ENCODE measurements at places on chromosomes 13 and 19.

DNA sequence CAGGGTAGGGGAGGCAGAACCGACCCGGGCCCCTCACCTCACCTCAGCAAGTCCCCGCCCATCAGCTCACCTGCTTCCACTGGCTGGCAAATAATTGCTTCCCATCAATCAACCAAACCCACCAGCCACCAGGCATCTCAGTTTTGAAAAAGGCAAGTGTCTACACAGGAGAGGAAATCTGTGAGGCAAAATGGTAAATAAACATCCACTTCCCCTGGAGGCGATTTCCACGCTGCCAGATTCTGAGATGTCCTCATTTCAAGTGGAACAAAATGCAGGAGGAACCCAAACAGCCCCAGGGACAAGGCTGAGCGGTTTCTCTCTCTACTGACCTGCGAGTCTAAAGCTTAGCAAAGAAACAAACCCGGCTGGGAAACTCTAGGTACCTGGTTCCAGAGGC, 117.5 kb downstream of the CRYL1 start:
- H3K27me3 ChIP-seq = no peaks in the 10 kb centered on the region
- peaks cover 6% of the 10 kb centered on the region for H3K36me3 ChIP-seq
- no peak overlapping the region for H3K4me3 ChIP-seq
- no peak for DNase-seq
- H3K27ac ChIP-seq = no peak overlapping the region

- H3K27ac ChIP-seq = peak overlapping the region; percentile 36
- H3K4me3 ChIP-seq = no peak overlapping the region
- peaks cover 17% of the 10 kb centered on the region for H3K4me1 ChIP-seq
Observed at GRCh38 chr13:110872768-110873638, 41.9 kb downstream of the ANKRD10 start.

DNA sequence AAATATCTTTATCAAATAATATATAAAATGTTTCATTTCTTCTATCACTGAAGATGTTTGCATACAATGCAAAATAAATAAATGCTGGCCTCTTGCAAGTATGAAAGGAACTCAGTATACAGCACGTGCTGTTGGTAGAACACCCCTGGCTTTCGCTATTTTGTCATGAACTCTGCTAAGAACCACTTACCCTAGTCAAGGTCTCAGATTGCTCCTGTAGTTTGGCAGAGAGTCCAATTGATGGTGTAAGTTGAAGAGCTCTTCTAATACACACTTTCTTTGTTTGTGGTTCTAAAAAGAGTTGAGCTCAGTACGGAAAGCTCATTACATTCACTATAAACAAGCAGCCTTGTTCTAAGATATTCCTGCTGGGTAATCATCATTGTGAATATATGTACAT, 1258.9 kb downstream of the EFNB2 start:
- no peak overlapping the region for H3K27ac ChIP-seq
- H3K4me3 ChIP-seq = no peak overlapping the region
- H3K36me3 ChIP-seq = no peaks in the 10 kb centered on the region
- no peaks in the 10 kb centered on the region for H3K4me1 ChIP-seq
- no peak for DNase-seq

GRCh38 chr19:46475986-46476385, 4.6 kb upstream of the PNMA8A start:
- H3K27me3 ChIP-seq = peaks cover 22% of the 10 kb centered on the region
- peaks cover 10% of the 10 kb centered on the region for H3K4me1 ChIP-seq
- DNase-seq = no peak
- H3K27ac ChIP-seq = no peak overlapping the region

GRCh38 chr19:36939153-36939552, 23.0 kb downstream of the ZNF568 start:
- H3K4me1 ChIP-seq = no peaks in the 10 kb centered on the region
- DNase-seq = no peak
- H3K27ac ChIP-seq = no peak overlapping the region
- H3K4me3 ChIP-seq = no peak overlapping the region
- no peaks in the 10 kb centered on the region for H3K27me3 ChIP-seq

- no peaks in the 10 kb centered on the region for H3K27me3 ChIP-seq
- no peak overlapping the region for H3K27ac ChIP-seq
- no peak for DNase-seq
- H3K4me1 ChIP-seq = no peaks in the 10 kb centered on the region
Observed at GRCh38 chr13:27631156-27631555, 9.5 kb downstream of the POLR1D start.

GRCh38 chr13:25525884-25526283, 154.1 kb downstream of the ATP8A2 start:
- H3K4me3 ChIP-seq = no peak overlapping the region
- DNase-seq = no peak
- no peak overlapping the region for H3K27ac ChIP-seq
- H3K27me3 ChIP-seq = no peaks in the 10 kb centered on the region
- no peaks in the 10 kb centered on the region for H3K36me3 ChIP-seq

Data from tibial nerve (tissue), 4 donors.